ENCODE measurements at places on chromosomes 11 and 22. TPM values are rescaled to one million over a fixed set of nuclear protein-coding genes. Genes with fewer than 3 reads are reported as not detected.
A peak's percentile ranks its signal among the peaks of the same experiment; 100 is the strongest.

The OR51B2 gene
- not detected for total RNA-seq

DNA sequence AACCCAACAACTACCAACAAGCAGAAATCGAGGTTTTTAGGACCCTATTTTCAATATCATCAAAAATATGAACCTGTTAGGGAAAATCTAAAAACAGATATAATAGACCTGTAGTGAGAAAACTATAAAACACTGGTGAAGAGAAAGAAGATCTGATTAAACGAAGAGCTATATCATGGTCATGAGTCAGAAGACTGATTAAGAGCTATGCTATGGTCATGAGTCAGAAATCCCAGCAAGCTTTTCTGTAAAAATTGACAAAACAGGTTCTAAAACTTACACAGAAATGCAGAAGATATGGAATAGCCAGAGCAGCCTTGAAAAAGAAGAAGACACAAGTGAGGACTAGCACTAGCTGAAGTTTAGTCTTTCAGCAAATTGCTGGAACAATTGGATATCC is 345.0 kb downstream of the TBC1D22A start:
- peak; percentile 75 for DNase-seq

The YPEL4 gene
- total RNA-seq: 0.11 TPM

DNA sequence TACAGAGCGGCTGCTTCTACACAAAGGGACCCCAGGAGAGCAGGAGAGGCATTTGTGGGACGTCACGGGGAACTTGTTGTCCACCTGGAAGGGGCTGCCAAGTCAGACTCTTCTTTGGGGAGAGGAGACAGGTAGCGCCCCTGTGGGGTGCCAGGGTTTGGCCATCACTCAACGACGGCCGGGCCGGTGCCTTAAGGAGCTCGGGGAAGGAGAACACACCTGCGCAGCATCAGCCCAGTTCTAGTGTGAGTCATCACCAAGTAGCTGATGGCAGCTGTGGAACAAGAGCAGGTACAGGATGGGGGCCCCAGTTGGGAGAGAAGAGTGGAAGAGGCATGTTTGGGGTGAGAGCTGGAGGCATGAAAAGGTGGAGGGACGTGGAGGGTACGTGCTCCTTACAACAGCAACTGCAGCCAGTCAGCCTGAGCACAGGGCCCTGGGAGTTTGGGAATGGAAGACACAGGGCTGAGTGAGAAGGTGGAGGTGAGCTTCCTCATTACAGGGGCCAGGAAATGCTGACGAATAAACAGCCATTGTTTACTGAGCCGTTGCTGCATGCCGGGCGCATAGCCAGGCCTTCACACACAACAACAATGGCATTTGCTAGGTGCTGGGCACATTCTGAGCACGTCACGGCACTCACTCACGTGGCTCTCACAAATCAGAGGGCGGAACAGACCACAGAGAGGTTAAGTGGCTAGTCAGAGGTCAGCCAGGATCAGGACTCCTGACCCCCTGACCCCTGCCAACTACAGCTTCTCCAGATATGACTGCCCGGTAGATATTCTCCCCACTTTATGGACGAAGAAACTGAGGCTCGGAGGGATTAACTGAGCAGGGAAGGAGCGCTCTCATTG is 29.1 kb upstream of the TP53I11 start:
- DNase-seq: no peak

- no peak for DNase-seq
Measured at GRCh38 chr22:44892803-44893730, 116.7 kb downstream of the PHF21B start.

GRCh38 chr11:93623179-93623578 is 38.3 kb upstream of the CEP295 start:
- no peak for DNase-seq

- no peak for DNase-seq
Measured at GRCh38 chr11:34188181-34188580, 82.8 kb downstream of the NAT10 start.

The BARX2 gene
- total RNA-seq: not detected

The TMEM41B gene
- 36.8 TPM for total RNA-seq

- DNase-seq: no peak
Measured at GRCh38 chr11:69635804-69636511, 5.0 kb upstream of the CCND1 start.

DNA sequence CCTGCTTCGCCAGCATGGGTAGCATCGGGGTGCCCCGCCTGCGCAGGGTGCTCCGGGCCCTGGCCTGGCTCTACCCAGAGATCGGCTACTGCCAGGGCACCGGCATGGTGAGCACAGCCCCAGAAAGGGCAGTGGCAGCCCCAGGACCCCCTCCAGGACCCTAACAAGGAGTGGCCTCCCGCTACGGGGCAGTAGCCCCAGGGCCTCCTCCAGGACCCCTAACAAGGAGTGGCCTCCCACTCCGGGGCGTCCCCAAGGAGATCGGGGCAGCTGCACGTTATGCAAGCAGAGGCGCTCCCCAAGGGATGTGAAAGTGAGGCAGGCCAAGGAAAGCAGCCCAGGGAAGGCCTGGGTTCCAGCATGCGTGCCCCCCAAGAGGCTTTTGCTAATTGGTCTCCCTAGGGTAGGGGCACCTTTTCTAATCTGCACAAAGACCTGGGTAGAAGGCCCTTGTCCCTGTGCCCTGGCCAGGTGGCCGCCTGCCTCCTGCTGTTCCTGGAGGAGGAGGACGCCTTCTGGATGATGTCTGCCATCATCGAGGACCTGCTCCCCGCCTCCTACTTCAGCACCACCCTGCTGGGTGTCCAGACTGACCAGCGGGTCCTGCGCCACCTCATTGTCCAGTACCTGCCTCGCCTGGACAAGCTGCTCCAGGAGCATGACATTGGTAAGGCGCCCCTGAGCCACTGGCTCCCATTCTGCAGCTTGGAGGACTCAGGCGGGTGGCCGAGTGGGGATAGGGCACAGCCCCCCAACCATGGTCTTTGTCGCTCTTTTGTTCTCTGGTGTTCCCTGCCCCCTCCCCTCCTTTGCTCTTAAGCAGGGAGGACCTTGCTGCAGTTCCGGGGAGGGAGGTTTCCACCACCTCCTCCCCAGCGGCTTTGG is 35.0 kb downstream of the SGSM3 start:
- no peak for DNase-seq

The DENND6B gene
- 1.4 TPM for total RNA-seq
